Upper lobe of left lung (tissue), 6 donors: ENCODE measurements at places on chromosomes 4 and X.

DNA sequence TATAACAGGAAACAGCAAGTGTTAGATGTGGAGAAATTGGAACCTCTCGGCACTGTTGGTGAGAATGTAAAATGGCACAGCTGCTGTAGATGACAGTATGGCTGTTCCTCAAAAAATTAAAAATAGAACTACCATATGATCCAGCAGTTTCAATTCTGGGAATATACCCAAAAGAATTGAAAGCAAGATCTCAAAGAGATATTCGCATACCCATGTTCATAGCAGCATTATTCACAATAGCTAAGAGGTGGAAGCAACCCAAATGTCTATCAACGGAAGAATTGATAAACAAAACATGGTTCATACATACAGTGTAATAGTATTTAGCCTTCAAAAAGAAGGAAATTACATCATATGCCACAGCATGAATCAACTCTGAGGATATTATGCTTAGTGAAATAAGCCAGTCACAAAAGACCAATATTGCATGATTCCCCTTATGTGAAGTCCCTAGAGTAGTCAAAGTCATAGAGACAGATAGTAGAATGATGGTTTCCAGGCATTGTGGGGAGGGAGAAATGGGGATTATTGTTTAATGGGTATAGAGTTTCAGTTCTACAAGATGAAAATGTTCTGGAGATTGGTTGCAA, 467.7 kb downstream of the IDS start:
- DNase-seq, result no peak

- no peak for DNase-seq
Measured at GRCh38 chr4:104896660-104897645, 249.7 kb upstream of the TET2 start.

GRCh38 chr4:56410247-56411062, 23.2 kb upstream of the AASDH start:
- no peak for DNase-seq

DNA sequence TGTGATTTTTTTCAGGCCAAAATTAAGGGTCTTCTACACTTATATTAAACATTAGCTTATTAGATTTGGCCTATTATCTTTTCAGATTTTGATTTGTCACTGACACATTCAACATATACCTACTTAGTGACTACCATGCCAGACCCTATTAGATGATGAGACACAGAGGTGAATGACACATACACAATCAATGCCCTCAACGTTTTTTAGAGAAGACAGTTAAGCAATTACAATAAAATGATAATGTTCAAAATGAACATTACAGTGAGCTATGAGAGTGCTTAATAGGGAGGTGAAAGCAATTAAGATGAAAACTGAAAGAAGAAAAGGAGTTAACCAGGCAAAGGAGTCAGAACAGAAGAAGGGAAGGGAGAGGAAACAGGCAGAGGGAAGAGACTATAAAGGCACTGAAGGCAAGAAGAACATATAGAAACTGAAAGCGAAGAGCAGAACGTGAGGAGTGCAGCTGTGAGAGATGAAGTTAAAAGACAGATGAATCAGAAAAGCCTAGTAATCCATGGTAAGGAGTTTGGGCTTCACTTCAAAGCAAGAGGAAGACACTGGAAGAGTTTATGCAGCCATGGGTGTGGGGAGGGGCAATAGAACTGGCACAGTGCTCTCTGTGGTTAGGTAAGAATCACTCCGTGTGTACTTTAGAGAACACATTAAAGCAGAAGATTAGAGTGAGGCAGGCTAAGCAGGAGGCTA, 119.0 kb downstream of the REELD1 start:
- DNase-seq, result no peak

DNA sequence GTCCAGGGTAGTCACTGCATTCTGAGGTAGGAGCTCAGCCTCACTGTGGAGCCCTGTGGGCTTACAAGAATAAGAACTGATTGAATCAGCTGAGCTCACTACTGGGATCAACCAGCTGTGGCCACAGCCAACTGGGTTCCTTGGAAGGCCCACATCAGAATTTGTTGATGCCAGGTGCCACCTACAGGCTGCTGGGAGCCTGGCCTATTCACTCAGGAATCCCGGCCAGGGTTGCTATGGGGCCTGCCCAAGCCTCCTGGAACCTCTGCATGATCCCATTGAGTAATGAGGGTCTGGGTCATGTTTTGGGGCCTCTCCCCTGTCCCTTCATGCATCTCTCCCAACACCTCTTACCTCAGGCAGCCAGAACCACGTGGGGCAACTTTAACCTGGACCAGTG, 53.9 kb upstream of the KIAA1210 start:
- no peak for DNase-seq

DNA sequence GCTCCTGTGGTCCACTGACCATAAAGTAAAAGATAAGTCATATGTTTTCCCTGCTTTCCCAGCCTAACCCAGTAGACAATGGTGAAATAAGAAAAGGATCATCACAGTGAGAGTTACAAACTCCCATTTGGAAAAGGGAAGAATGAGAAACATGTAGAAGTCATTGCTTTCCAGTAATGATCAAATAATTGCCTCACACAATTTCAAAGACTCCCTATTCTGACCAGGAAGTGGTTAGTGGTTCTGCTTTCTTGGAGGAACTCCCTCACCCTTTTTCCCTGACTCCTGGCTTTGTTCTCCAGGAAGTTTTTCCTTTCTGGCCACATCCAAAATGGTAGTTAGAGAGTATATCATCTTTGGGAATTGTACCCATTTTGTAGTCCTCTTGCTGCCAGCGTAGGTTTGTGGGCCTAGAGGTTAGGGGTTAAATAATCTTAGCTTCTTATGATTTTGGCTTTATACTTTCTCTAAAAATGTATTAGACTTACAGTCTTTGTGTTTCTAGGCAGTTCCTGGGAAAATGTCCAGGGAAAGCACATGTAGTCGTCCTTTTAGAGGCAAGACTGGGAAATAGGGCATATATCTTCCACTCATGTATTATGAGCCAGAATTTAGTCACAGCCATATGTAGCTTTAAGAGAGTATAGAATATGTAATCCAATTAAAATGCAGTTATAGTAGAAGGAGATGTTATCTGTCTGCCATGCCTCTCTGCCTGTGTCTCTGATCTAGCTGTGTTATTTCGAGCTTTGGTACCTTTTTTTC, 10.5 kb downstream of the VAMP7 start:
- DNase-seq, result no peak

DNA sequence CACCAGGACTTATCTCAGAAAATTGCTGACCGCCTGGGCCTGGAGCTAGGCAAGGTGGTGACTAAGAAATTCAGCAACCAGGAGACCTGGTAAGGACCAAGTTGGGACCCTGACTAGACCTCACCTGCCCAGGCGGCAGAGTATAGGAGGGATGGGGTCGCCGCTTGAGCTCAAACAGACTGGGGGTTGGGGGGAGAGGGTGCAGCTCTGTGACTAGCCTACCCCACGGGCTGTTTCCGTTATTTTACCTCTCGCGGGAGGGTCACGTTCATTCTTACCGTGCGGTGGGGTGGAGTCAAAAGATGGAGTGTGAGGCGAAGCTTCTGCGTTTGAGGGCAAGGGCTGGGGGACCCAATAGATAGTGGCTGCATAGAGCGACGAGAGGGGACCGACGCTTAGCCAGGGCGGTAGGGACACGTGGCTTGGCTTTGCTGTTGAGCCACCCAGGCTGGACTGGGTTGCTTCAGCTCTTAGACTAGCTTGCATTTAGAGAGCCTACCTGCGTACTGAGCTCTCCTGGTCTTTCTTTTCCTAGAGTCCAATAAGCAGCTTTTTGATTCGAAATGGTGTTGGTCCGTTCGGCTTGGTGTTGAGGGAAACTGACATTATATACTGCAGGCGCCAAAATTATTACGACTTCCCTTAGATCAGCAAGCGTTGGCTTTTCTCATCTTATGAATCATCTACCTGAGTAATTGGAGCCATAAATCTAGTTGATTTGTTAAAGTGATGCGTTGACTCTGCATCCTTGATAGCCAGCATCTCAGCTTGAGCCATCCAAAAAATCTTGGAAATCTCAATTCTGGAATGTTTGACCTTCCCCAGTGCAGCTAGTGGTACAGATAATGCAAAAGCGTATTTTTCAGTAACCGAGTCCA, 591 bp downstream of the PRPS1 start:
- DNase-seq, result no peak

- no peak for DNase-seq
Measured at GRCh38 chr4:86596807-86597206, 2.7 kb downstream of the PTPN13 start.
